ENCODE measurements at places on chromosomes 4 and X.

DNA sequence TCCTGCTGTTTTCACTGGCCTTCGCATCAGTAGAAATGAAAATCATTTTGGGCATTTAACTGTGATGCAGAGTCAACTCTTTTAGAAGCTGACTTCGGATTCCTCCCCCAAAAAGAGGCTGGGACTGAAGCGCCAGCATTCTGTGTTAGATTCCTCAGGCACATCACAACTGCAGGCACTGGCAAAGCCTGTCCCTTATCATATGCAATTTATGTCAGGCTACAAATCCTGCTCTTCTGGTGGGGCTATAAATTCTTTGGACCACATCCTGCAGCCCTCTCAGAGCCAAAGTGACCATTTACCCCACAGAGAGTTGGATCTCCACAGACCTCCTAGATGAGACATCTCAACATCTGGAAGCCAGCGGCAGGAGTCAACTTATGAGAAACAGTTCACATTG lies 138.4 kb downstream of the CBR4 start:
- no peak for DNase-seq

- no peak for DNase-seq
Measured at GRCh38 chr4:122819708-122820449, 6.8 kb upstream of the FGF2 start.

DNA sequence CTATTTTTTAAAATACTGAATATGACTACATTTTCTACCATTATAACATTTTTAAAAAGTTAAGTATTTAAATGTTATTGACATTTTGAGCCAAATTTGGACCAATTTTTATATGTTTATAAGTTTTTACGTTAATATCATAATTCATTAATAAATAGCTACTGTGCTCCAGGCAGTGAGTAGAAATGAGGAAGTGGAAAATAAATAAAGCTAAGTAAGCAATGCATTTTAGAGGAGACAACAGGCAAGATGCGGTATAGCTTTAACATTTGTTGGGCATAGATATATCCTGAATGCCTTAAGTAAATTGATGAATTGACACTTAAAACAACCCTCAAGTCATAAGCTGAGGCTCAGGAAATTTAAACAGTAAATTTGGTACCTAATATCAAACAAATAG lies 474.8 kb downstream of the PCDH10 start:
- no peak for DNase-seq

DNA sequence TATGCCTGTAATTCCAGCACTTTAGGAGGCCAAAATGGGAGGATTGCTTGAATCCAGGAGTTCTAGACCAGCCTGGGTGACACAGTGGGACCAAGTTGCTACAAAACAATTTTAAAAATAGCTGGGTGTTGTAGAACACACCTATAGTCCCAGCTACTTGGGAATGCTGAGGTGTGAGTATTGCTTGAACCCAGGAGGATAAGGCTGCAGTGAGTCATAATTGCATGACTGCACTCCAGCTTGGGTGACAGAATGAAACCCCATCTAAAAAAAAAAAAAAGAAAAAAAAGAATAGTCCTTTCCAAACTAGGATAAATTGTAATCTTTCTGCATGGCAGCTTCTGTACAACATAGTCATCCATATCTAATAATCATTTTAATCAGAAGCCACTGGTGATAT lies 270.1 kb upstream of the INTU start:
- no peak for DNase-seq

GRCh38 chr4:41303372-41304118 lies 46.8 kb downstream of the UCHL1 start:
- DNase-seq: no peak

DNA sequence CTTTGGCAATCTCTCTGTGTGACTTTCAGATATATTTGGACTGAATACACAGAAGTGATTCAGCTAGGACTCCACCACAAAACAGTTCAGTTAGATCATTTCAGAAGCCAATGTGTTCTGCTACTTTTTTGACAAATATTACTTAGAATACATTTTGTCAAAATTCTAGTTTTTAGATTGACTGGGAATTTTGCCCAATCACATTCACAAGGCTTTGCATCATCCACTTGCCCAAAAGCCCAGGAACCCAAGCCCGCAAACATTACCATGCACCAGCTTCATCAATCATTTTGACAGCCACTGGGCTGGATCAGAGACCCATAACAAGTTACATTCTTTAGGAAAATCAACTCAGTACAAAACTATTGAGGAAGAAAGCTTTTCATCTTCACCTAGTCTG lies 256.6 kb upstream of the NDST3 start:
- DNase-seq: no peak

- no peak for DNase-seq
Measured at GRCh38 chr4:86819561-86819960, 29.6 kb downstream of the SLC10A6 start.

DNA sequence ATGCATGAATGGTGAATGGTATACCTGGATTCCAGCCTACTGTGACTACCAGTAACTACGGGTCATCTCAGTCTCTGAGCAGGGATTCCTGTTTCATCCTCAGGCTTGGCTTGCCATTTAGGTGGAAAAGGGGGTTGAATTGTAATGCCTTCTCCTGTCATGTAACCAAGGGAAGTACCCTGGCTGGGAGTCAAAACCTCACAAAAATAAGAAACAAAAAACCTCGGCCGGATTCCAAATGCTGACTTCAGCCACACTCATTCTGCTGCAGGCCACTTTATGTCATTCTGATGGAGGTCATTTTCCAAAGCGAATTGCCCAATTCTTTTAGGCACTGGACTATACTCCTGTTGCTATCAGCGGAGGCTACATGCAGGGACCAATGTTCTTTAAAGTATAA lies 324.7 kb downstream of the LDB2 start:
- no peak for DNase-seq

DNA sequence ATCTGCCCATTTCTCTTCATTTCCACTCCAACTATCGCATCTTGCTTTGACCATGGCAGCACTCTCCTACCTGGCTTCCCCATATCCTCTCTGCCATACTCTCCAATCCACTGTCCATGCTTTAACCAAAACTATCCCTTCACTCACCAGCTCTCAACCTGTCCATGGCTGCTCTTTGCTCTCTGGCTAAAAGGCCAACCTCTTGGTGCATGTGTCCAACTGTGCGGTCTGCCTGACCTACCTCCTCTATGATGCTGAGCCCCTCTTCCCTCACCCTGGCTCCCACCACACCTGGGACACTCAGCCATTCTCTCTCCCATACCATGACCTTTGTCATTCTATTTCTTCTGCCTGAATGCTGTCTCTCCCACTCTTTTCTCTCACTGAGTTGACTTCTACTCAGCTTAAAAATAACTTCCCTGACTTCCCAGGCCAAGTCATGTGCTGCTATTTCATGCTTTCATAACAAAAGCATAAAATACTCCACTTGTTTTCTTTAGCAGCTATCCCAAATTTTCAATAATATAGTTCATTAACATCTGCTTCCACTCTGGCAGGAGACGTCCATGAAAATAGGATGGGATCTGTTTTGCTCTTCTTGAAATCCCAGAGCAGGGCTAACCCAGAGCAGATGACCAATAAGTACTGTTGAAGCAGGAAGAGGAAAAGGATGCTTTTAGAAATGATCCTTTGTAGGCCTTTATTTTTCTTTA lies 29.8 kb upstream of the KLF3 start:
- DNase-seq: no peak

DNA sequence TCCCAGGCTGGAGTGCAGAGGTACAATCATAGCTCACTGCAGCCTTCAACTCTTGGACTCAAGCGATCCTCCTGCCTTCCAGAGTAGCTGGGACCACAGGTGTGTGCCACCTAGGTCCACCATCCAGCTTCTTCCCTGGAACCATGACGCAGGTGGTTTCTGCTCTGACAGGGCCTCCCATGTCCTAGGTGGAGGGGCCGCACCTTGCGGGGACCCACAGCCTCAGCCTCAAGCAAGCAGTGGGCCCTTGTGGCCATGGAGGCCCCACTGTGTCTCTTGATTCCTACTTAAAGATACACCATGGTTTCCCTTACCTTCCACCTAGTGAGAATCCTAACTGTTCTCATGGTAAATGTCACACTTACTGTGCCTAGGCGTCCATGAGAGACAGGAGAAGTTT lies 6.9 kb upstream of the GPR78 start:
- no peak for DNase-seq

DNA sequence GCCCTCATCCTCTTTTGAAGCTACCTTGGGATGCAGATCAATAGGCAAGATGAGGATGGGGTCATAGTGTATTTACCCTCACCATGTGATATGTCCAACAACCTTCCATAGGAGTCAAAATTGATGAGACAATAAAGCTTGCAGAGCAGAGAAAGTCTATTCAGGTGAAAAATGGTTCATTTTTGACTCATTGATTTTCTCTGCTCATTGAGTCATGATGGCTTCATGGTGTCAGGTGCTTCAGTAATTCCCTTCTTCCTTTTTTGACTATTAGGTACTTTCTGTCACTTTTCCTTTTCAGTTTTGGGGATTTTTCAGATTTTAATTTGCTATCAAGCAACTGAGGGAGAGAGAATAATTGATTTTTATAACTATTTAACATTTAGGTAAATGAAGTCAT lies 55.9 kb upstream of the IL2 start:
- no peak for DNase-seq

DNA sequence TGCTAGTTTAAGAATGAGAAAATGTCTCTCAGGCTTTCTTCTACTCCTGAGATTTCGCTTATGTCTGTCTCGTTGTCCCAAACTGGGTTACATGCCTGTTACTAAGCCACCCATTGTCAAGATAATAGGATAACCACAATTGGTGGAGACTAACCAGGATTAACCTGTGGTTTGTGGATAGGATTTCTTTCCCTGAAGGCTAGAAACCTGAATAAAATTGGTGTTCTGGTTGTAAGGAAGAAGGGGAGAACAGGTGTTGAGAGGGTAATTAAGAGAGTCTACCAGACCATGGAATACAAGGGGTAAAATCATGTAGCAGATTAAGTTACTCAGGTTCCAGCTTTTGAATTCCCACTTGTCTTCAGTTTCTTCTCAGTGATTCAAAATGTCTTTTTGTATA lies 225.4 kb downstream of the CPE start:
- no peak for DNase-seq

DNA sequence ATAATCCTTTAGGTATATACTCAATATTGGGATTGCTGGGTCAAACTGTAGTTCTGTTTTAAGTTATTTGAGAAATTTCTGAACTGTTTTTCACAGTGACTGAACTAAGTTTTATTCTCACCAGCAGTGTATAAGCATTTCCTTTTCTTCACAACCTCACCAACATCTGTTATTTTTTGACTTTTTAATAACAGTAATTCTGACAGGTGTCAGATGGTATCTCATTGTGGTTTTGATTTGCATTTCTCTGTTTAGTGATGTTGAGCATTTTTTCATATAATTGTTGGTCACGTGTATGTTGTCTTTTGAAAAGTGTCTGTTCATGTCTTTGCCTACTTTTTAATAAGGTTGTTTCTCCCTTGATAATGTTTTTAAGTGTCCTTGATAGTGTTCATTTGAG lies 112.6 kb downstream of the LINC00632 start:
- no peak for DNase-seq

DNA sequence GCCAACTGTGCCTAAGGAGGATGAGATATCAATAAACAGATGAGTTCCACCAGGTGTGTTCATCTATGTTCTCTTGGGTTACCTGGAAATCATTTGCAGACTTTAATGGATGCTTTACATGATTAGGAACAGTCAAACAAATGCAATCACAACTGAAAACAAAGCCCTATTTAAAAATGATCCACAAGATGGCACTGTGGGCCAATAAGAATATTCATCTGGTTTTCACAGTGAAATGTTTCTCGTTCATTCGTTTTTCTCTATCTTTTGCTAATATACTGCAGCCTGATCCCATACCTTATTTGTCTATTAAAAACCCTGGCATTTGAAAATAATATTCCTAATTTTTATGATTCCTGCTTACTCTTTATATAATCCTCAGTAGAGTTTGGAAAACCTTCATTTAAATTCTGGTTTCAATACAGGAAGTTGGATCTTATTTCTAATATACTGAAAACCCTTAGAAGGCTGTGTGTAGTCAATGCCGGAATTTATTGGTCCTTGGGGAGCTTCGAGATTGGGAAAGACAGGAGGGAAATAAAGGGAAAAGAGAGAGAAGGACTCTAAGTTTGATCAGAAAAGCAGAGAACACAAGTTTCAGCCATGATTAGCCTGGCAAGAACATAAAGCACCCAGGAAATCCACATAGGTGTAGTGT lies 63.8 kb upstream of the TAPT1 start:
- DNase-seq: no peak

DNA sequence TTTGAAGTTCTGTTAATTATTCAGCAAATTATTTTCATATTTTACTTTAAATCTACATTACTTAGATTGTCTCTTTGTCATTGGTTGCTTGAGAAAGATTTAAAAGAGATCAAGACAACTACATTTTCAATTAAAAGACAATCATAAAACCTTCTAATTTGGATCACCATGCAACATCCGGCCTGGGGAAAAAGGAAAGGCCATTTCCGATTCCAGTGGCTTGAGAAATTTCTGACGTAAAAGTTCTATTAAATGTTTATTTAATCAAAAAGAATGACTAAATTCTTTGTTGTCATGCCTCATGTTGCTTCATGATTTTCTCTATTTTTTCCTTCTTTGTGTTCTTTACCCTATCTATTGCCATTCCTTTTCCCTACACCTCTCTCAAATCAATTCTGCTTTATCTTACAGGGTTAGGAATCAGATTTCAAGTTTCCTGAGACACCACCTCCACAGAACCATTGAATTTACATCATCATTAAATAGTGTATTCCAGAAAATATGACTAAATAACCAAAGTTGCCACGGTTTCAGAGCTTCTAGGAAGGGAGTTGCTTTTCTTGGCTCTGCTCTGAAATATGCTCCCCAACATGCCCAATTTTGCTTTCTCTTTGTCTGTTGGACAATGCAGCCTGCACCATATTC lies 124.6 kb upstream of the ACSL4 start:
- DNase-seq: no peak

GRCh38 chrX:44570522-44570921 lies 27.9 kb upstream of the FUNDC1 start:
- no peak for DNase-seq

DNA sequence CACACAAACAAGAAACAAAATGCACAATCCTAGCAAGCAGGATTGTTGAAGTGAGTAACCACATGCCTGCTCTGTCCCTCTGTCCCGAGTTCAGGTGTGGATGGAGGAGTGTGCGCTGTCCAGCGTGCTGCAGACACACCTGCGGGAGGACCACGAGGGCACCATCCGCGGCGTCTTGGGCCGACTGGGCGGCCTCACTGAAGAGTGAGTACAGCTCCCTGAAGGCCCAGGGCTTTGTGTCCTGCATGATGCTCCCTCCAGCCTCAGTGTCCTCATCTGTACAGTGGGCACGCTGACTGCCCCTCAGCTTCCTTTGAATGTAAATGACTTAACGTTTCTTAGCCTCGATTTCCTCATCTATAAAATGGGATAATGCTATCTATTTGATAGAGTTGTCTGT lies 82.5 kb downstream of the EVC start:
- no peak for DNase-seq
